ENCODE measurements at places on chromosomes 12 and 14.

DNA sequence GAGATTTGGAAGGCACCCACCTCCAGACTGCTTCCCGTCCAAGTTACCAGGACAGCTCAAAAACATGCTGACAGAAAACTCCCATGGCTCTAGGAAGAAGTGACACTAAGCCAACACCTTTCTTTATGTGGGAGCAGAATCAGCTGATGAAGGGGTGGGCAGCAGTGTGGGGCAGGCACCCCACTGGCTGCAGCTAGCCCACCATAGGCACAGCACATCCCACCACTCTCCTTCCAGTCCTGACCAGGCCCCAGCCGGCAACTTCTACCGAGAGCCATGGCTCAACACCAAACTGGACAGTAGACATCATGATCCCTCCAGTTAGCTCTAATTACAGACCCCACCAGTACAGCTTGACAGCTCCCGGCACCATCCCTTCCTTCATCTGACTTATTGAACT is 45.0 kb downstream of the SH2B3 start:
- no peak for DNase-seq

GRCh38 chr14:51593397-51593796 is 58.3 kb upstream of the FRMD6 start:
- DNase-seq = no peak

GRCh38 chr12:75779891-75780496 is 251.6 kb downstream of the PHLDA1 start:
- DNase-seq = no peak

DNA sequence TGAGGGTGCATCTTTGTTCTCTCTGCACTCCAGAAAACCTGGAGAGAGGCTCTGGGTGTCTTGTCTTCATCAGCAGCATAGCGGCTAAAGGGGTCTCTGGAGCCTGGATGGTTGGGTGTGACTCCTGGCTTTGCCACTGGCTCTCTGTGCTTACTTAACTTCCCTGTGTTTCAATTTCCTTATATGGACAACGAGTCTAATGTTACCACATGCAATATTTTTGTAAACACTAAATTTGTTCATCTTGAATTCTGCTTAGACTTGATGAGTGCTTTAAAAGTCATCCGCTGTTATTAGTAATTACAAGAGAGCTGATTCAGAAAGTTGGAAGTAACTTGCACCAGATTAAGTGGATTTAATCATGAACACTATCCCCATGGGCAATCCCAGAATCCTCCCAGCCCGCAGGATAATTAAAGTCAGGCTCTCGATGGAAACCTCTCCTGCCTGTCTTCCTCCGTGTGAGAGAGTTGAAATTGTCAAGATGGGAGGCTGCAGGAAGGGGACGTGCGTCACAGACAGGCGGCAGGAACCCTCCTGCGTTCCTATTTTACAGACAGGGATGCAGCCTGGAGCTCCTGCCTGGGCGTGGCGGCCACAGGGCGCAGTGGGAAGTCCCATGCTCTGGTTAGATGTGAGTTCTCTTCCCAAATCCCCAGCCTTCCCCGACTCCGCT is 201.2 kb downstream of the TTC8 start:
- DNase-seq = peak; percentile 32

- no peak for DNase-seq
These were observed 2.9 kb upstream of the RNU6-8 start for GRCh38 chr14:32205984-32206383.

DNA sequence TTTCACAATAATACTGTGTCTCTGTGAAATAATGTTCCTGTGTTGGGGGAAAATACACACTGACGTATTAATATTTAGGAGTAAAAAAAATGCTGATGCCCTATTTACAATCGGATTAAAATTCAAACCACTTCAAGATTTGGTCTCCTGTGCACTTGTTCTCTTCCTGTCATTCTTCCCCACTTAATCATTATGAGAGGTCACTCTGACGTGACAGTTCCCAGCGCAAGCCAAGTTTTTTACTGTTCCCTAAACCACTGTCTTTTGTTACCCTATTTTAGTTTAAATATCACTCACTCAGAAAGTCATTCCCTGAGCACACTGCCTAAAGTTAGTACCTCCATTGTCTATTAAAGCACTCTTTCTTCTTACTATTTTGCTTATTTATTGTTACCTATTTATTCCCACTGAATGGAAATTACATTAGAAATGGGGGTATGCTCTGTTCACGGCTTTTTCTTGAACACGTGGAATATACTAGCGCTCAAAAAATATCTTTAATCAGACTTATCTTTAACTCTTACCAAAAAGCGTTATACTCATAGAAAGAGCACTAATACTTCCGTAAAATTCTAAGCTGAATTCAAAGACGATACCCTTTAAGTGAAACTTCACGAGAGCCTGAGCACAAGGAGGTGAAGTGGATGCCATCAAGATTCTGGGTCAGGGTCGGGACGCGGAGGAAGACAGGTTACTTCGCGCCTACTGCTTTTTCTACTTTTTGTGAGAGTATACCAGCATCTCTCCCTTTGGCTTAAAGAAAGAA is 670 bp upstream of the PSMA3 start:
- DNase-seq = peak; percentile 52

DNA sequence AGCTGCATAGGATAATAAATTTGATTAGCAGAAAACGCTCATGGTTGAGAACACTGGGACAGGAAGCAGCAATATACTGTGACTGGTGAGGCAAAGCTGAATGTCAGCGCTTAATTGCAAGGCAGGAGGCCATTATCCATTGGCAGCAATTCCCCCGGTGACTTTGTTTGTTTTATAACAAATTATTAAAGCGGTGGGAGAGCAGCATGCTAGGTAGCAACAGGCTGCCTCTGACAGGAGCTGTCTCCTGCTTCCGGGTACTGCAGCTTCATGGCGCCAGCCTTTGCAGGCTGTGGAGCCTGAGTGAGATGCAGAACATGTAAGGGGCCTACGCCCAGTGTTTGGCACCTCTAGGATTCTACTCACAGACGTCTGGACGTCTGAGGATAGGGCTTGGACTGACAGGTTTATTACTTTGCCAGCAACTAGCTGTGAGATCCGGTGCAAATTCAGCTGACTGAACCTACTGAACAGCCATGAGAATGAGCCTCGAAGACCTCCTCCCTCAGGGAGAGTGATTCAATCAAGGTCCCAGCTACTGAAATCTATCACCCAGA is 82.1 kb upstream of the SSTR1 start:
- DNase-seq = peak; percentile 52

GRCh38 chr12:24928131-24928530 is 20.8 kb downstream of the BCAT1 start:
- DNase-seq = no peak

DNA sequence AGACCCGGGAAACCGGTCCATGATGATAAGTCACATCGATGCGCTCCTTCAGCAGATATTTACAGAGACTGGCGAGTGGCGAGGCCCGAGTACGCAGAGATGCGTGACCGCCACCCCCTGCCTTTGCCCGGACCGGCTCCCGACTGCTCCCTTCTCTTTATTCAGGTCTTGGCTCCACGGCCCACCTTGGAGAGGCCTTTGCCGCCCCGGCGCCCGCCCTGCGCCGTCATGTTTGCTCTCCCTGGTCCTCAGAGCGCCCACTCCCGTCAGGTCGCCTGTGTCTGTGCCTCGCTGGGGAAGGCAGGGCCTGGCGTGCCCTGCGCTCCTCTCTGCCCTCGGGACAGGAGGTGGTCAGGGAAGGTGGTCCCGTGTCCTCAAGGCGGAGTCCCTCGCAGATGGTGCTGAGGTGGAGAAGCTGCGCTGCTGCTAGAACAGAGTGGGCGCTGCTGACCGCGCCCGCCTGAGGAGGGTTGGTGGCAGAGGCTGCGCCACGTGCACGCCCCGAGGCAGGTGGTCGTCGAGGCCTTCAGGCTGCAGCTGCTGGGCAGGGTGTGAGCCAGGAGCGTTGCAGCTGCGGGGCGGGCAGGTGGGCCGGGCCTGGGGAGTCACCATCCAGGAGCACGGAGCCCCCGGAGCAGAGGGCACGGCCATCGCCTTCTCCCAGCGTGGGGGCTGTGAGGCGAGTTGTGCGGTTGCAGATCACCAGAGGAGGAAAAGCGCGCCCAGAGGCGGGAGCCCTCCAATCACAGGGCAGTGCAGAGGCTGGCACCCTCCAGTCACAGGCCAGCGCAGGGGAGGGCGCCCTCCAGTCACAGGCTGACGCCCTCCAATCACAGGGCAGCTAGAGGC is 27.2 kb downstream of the DDX51 start:
- no peak for DNase-seq

- DNase-seq = no peak
These were observed 244.1 kb downstream of the FBXL14 start for GRCh38 chr12:1350055-1350933.

DNA sequence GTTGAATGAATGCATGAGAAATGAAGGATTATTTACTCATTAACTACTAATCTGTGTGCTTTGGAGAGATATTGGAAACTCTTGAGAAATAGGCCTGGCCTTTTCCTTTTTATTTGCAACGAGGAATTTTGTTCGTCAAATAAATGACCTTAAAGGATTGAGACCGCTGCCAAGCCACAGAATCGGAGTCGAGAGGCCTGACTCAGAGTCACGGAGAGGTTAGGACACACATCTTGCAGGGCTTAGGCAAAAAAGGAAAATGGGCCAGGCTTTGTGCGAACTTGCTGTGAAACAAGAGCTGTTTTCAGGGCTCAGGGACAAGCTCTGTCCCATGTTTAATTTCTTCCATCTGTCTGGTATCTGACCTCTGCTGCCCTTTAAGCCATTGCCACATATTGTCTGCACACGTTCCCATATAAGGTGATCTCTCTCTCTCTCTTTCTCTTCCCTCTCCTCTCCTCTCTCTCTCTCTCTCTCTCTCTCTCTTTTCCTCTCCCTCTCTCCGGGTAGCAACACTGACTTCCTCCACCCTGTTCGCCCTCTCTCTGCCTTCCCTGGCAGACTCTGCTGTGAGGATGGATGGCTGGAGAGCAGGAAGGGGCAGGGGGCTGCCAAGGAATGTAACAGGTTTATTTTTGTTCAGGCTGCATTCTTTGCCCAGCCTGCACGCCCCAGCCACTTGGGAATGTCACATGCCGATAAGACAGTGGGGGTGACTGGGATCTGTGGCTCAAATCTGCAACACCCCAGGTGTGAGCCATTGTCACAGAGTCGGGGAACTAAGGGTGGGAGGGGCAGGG is 14.9 kb upstream of the IFT81 start:
- DNase-seq = peak; percentile 77

- no peak for DNase-seq
These were observed 86.1 kb upstream of the ARHGAP5 start for GRCh38 chr14:31990926-31991572.

DNA sequence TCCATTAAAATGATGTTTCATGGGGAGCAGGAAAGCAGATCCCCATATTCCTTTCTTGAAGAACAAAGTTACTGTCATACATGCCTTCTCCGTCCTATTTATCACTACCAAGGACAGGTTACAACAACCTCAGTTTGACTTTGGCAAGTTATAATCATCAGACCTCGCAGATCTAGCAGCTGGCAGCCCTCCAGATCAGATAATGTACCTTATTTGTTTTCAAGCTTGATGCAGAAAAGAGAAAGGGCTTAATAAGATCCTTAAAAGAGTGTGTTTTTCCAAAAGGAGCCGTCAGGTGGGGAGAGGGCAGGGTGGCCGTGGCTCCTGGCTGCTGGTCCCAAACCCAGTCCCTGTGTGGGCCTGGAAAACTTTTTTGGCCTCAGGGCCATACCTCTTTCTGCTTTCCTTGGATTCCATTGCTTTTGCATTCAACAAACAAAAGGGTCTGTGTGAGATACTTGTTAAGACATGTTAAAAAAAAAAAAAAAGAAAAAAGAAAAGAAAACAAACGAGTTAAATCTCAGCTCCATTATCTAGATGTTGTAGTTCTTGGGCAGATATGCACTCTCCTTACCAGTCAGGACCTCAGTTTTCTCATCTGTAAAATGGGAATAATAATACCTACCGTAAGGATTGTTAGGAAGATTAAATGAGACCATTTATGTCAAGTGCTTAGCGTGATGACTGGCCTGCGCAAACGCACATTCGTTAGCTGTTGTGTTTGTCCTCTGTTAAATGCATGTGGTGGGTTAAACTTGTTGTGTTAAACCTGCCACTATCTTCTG is 64.6 kb downstream of the B4GALNT3 start:
- peak; percentile 65 for DNase-seq

- DNase-seq = no peak
These were observed 245.5 kb downstream of the BCL11B start for GRCh38 chr14:99026471-99026870.

DNA sequence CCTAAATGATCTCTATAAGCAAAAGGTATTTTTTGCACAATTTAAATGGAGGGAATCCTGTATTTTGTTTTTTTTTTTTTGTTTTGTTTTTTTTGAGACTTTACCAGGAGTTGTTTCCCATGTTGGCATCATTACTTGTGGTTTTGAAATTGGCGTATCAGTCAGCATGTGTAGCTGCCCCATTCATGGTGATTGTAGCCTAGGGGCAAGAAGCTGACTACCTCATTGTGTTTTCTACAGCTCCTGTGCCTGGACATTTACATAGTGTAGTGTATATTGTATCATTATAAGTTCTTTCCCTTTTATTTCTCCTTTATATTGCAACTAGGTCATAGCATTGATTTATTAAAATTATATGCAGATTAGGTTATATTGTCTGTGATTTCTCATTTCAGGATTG is 24.5 kb downstream of the SAMD4A start:
- no peak for DNase-seq

GRCh38 chr12:11885261-11886038 is 185.3 kb upstream of the BCL2L14 start:
- DNase-seq = peak; percentile 64

- no peak for DNase-seq
These were observed 20.1 kb downstream of the FOXN4 start for GRCh38 chr12:109289004-109289403.

GRCh38 chr12:2268471-2269286 is 215.9 kb downstream of the CACNA1C start:
- no peak for DNase-seq

DNA sequence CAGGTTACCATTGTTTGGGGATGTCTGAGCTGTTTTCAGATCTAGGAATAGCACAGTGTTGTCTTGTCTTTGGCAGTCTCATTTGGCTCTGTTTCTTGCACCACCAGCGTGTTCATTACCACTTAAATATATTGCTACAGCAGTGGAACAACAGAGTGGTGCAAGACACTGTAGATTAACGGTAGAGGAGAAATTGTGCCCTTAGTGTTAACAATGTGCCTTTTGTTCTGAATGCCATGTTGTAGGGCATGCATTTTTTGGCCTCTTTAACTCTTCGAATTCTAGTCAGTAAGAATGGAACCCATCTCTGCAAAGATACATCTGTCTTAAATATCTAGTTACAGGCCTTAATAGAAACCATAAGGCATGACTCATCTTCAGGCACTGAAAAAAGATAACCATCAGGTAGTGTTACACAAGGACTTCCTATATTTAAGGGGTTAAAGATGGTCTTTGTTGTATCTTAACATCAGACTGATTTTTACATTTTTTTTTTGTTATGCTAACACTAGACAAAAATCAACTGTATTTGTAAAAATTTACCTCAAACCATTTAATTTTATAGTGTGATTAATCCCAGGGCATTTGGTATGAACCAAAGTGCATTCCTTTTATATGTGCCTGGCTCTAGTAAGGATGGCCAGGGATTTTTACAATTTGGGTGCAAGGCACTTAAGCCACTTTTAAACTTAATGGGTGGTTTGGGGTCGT is 12.9 kb downstream of the DYRK2 start:
- DNase-seq = no peak
